Endodermal cell (in vitro differentiated cells): ENCODE measurements at places on chromosomes 12 and 14. TPM values are rescaled to one million over a fixed set of nuclear protein-coding genes. Genes with fewer than 3 reads are reported as not detected.

GRCh38 chr12:40226705-40227104 lies 1.9 kb downstream of the LRRK2 start:
- no peak overlapping the region for H3K4me3 ChIP-seq
- no peaks in the 10 kb centered on the region for H3K4me1 ChIP-seq
- H3K27me3 ChIP-seq: peaks cover 32% of the 10 kb centered on the region
- no peaks in the 10 kb centered on the region for H3K36me3 ChIP-seq
- H3K27ac ChIP-seq: no peak overlapping the region

- H3K4me1 ChIP-seq: no peaks in the 10 kb centered on the region
- H3K36me3 ChIP-seq: no peaks in the 10 kb centered on the region
- H3K4me3 ChIP-seq: no peak overlapping the region
- H3K27ac ChIP-seq: no peak overlapping the region
- no peaks in the 10 kb centered on the region for H3K27me3 ChIP-seq
- no peak for DNase-seq
Measured at GRCh38 chr14:72763892-72764291, 130.0 kb downstream of the DPF3 start.

GRCh38 chr14:31541702-31542101 lies 19.5 kb upstream of the NUBPL start:
- no peak for DNase-seq
- H3K27ac ChIP-seq: no peak overlapping the region
- no peaks in the 10 kb centered on the region for H3K36me3 ChIP-seq

GRCh38 chr12:131783915-131784541 lies 44.2 kb upstream of the MMP17 start:
- H3K36me3 ChIP-seq: peaks cover 68% of the 10 kb centered on the region
- H3K4me1 ChIP-seq: no peaks in the 10 kb centered on the region
- H3K4me3 ChIP-seq: no peak overlapping the region
- H3K27me3 ChIP-seq: no peaks in the 10 kb centered on the region

DNA sequence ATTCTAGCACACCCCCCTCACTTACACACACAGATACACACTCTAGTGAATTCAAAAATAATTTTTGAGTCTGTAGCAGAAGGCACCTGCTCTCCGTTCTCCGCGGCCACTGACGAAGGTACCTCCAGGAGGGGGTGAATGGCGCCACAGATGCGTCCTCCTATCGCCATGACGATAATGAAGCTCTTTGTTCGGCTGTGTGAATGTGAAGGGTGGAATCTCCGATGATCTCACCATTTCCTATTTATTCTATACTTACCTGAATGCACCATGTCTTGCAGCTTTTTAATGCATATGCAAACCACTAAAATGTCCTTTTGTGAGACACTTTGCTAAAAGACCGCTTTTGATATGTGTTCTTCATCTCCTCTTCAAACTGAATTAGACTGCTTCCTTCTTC lies 162.7 kb downstream of the EGLN3 start:
- peaks cover 5% of the 10 kb centered on the region for H3K27me3 ChIP-seq
- DNase-seq: no peak
- H3K4me3 ChIP-seq: no peak overlapping the region
- H3K27ac ChIP-seq: peak overlapping the region; percentile 3
- H3K4me1 ChIP-seq: peaks cover 3% of the 10 kb centered on the region

KCNC2 gene
- not detected in 3 replicates for total RNA-seq

KRT2 gene
- not detected in 3 replicates for total RNA-seq
